ENCODE measurements at places on chromosomes 5 and 9. TPM values are rescaled to one million over a fixed set of nuclear protein-coding genes. Genes with fewer than 3 reads are reported as not detected.

C9orf50 gene
- not detected for total RNA-seq

PLAC8L1 gene
- not detected for total RNA-seq

PCDHB16 gene
- 1.3 TPM for total RNA-seq

FOXD1 gene
- 0.10 TPM for total RNA-seq

CNTFR gene
- 0.76 TPM for total RNA-seq

CSF2 gene
- total RNA-seq, result not detected

WWC1 gene
- 1.0 TPM for total RNA-seq

ORM2 gene
- total RNA-seq, result not detected

ANKDD1B gene
- total RNA-seq, result not detected

HK3 gene
- 3.9 TPM for total RNA-seq

ABO gene
- total RNA-seq, result 1.7 TPM

LIX1 gene
- not detected for total RNA-seq

DBH gene
- not detected for total RNA-seq

BRINP1 gene
- total RNA-seq, result 1.0 TPM

MAMDC2 gene
- 2.3 TPM for total RNA-seq

C5orf46 gene
- 10.9 TPM for total RNA-seq

CCDC152 gene
- 2.7 TPM for total RNA-seq

ANKRA2 gene
- 14.1 TPM for total RNA-seq

GZMA gene
- not detected for total RNA-seq

IL31RA gene
- total RNA-seq, result 1.6 TPM

ZER1 gene
- total RNA-seq, result 57.7 TPM

PRDM12 gene
- total RNA-seq, result not detected

FOXD4L6 gene
- not detected for total RNA-seq

ZDHHC11 gene
- 11.4 TPM for total RNA-seq

PCDH1 gene
- total RNA-seq, result 17.7 TPM

LRRC70 gene
- total RNA-seq, result 1.2 TPM

RNF14 gene
- total RNA-seq, result 91.0 TPM

LRRC19 gene
- total RNA-seq, result not detected

IFNA13 gene
- total RNA-seq, result not detected

PCDH12 gene
- total RNA-seq, result 5.7 TPM

DIRAS2 gene
- total RNA-seq, result not detected

TTC23L gene
- not detected for total RNA-seq

PCDHA4 gene
- total RNA-seq, result 0.21 TPM

PCSK5 gene
- total RNA-seq, result 7.7 TPM

ZNF354C gene
- total RNA-seq, result 3.9 TPM

KCTD16 gene
- 0.04 TPM for total RNA-seq

CBY3 gene
- not detected for total RNA-seq

PCDHB12 gene
- 1.1 TPM for total RNA-seq

SVEP1 gene
- 3.7 TPM for total RNA-seq

SMIM32 gene
- total RNA-seq, result not detected

SPINK5 gene
- 0.14 TPM for total RNA-seq

CMYA5 gene
- total RNA-seq, result 1,235 TPM

ECM2 gene
- total RNA-seq, result 10.6 TPM

ORM1 gene
- total RNA-seq, result not detected

GABRP gene
- total RNA-seq, result not detected

FUT7 gene
- total RNA-seq, result 0.30 TPM

GARNL3 gene
- 27.2 TPM for total RNA-seq

MSX2 gene
- total RNA-seq, result 2.1 TPM

CCL27 gene
- total RNA-seq, result not detected

CDKN2B-AS1 gene
- total RNA-seq, result not detected

MSMP gene
- total RNA-seq, result not detected

AQP7 gene
- 205 TPM for total RNA-seq

DMRT3 gene
- total RNA-seq, result not detected

RNF208 gene
- total RNA-seq, result 24.8 TPM

Measured in heart right ventricle (tissue), 16 donors.